ENCODE measurements at places on chromosomes 2 and 18. TPM values are rescaled to one million over a fixed set of nuclear protein-coding genes. Genes with fewer than 3 reads are reported as not detected.
A peak's percentile ranks its signal among the peaks of the same experiment; 100 is the strongest.

DNA sequence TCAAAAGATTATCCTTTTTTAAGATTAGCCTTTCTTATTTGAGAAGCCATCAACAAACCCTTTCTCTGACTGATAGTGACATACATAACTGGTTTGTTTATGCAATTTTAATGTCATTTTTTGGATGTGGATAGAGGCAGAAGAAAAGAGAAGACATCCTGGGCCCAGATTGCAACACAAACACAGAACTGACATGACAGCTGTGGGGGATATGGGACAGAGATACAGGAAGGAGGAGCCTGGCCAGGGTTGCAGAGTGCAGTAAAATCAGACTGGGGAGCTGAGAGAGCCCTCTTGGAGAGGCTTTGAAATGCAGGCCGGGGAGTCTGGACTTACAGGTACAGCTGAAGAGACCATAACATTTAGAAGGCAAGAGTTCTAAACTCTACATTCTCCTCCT is 65.1 kb downstream of the SIGLEC15 start:
- no peak overlapping the region for H3K4me3 ChIP-seq
- peaks cover 30% of the 10 kb centered on the region for H3K36me3 ChIP-seq
- no peak overlapping the region for H3K27ac ChIP-seq
- H3K4me1 ChIP-seq, result no peaks in the 10 kb centered on the region
- no peaks in the 10 kb centered on the region for H3K27me3 ChIP-seq

DNA sequence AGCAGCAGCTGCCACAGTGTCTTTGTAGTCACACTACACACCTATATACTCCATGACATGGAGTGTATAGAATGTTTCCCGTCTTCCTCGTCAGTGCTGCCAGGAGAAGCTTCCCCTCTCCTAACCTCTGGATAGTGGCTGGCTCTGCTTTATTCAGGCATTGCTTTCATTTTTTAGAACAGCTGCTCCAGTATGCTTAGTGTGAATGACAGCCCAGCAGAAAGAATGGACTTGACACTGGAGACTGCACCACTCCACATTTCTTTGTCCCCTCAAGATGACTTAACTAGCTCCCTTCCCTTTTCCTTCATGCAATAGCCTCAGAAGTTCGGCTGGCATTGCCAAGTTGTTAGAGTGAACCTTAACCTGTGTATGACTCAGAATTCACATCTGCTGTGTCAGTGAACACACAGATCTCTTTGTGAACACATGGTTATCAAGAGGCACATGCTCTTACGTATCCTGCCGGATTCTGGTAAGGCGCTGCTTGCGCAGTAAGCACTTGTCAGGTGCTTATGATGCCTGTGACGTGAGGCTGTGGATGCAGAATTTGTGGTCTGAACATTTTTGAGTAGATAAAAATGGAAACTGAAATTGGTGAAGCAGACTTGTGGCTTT is 73.9 kb downstream of the NEDD4L start:
- no peak overlapping the region for H3K27ac ChIP-seq
- no peaks in the 10 kb centered on the region for H3K27me3 ChIP-seq
- no peak for DNase-seq
- H3K4me1 ChIP-seq, result peaks cover 8% of the 10 kb centered on the region
- no peaks in the 10 kb centered on the region for H3K36me3 ChIP-seq

DNA sequence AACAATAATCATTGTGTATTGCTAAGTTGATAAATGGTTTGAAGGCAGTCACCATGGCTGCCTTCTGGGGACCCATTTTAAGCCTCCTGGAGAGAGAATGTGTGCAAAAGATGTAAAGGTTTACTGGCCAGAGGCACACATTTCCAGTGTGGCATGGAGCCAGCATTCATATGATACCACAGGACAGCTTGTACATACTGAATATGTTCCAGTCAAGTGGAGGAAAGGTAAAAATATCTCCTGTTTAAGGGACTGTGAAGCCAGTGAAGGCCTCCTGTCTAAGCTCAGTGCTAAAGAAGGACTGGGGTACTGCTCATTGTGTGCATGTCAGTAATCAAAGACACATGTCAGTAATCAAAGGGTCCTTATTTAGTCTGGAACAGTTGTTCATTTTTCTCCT is 119.2 kb downstream of the BABAM2 start:
- H3K4me1 ChIP-seq, result peaks cover 3% of the 10 kb centered on the region
- peaks cover 4% of the 10 kb centered on the region for H3K36me3 ChIP-seq
- H3K27me3 ChIP-seq, result no peaks in the 10 kb centered on the region
- DNase-seq, result no peak
- H3K27ac ChIP-seq, result no peak overlapping the region
- H3K4me3 ChIP-seq, result no peak overlapping the region

DNA sequence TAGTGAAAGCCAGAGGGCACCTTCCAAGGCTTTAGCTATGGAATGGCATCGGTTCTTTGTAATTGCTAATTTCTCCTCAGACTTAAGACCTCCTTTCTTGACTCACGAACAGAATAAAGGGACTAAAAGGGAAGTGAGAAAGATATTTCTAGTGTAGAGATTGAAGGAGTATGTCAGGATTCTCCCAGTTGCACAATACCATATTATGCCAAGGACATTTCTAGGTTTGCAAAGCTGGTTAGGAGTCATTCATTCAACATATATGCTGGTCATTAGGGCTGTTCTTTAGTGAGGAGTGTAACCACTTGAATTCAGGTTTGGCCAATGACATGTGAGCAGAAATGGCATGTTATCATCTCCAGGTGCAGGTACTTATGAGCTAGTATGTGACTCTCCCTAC is 7.4 kb downstream of the REEP1 start:
- H3K4me1 ChIP-seq, result no peaks in the 10 kb centered on the region
- DNase-seq, result no peak
- H3K36me3 ChIP-seq, result no peaks in the 10 kb centered on the region
- peaks cover 59% of the 10 kb centered on the region for H3K27me3 ChIP-seq
- H3K4me3 ChIP-seq, result no peak overlapping the region

DNA sequence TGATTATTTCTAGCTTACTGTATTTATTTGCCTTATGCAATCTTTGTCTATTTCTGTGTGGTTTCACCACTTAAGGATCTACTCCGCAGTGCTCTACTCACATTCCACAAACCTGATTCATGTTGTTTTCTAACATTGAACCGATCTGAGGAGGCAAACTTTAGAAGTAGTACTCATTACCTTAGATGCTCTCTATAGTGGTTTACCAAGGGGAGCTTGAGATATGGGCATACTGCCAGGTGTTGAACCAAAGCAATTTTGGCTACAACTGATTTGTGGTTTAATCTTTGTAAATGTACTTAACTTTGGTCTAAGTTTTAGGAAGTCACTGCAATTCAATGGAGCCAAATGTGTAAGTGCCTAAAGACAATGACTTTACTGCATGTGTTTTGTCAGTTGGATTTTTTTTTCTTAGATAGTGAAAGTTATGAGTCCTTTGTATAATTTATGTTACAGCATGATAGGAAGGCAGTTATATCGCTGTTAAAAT is 50.1 kb downstream of the MAP2 start:
- H3K36me3 ChIP-seq, result no peaks in the 10 kb centered on the region
- no peaks in the 10 kb centered on the region for H3K4me1 ChIP-seq
- DNase-seq, result no peak
- no peak overlapping the region for H3K27ac ChIP-seq
- no peaks in the 10 kb centered on the region for H3K27me3 ChIP-seq

DNA sequence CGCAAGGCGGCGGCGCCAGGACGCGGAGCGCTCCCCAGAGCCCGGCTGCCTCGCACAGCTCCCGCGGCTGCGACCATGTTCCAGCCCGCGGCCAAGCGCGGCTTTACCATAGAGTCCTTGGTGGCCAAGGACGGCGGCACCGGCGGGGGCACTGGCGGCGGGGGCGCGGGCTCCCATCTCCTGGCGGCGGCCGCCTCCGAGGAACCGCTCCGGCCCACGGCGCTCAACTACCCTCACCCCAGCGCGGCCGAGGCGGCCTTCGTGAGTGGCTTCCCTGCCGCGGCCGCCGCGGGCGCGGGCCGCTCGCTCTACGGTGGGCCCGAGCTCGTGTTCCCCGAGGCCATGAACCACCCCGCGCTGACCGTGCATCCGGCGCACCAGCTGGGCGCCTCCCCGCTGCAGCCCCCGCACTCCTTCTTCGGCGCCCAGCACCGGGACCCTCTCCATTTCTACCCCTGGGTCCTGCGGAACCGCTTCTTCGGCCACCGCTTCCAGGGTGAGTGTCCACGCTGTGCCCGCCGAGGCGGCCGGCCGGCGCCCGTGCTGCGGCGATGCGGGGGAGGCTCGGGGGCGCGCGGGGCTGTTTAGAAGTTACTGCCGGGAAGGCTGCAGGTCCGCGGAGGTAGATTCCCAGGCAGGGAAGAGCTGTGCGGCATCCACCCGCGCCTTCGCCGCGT is 696 bp downstream of the EMX1 start:
- H3K4me1 ChIP-seq, result peaks cover 36% of the 10 kb centered on the region
- no peak for DNase-seq

DNA sequence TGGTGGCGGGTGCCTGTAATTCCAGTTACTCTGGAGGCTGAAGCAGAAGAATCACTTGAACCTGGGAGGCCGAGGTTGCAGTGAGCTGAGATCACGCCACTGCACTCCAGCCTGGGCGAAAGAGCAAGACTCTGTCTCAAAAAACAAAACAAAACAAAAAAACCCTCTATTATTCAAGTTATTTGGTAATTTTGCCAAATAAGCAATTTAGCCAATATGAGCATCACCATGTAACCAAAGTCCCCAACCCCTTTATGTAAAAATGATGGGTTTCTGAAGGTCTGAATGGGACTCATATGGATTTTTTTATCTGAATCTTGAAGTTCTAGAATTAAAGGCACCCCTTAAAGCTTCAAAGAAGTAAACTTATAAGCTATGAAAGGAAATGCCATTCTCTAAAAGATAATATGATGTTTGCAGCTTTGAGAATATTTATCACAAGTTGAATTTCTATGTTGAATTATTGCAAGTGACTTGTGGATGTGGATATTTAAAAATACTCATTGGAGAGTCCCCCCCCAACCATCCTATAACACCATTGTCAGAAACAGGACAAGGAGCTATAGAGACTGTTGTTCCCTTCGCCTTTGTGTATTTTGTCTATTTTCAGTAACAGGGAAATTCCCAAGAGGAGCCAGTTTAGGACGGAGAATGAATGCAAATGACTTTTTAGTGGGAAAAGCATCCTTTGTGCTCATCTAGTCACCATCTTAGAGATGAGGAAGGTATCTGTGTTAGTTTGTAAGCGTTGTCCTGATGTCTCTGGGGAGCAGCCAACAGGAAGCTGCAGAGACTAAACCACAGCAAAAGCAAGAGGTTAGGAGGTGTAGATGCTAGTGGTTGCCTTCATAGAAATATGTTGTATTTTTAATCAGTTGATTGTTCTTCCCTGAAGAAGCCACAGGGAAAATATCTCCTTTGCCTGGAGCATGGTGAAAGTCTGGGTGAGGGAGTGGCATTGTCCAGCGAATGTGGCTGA is 68.3 kb downstream of the TET3 start:
- H3K4me1 ChIP-seq, result peaks cover 34% of the 10 kb centered on the region
- H3K36me3 ChIP-seq, result peaks cover 16% of the 10 kb centered on the region
- no peak for DNase-seq

GRCh38 chr2:85324639-85325465 is 2.9 kb downstream of the TGOLN2 start:
- H3K36me3 ChIP-seq, result peaks cover 24% of the 10 kb centered on the region
- H3K4me1 ChIP-seq, result peaks cover 86% of the 10 kb centered on the region
- H3K4me3 ChIP-seq, result peak overlapping the region; percentile 95
- H3K27ac ChIP-seq, result no peak overlapping the region
- no peak for DNase-seq

DNA sequence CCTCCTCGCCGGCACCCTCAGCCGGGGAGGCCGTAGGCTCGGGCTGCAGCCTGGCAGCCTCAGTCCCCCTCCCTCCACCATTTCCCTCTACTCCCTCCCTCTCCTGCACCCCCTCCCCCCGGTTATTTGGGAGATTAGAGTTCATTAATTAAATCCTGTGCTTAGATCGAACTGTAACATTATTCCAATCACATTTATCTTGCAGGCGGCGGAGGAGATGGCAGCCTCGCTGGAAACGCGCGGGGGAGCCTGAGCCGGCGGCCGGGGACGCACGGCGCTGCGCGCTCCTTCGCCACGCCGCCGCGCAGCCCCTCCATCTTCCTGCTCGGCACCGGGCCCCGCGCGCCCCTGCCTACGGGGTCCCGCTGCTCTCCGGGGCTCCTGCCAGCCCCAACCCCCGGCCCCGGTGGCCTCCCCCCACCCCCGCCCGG is at the start of gene ST8SIA3:
TSS of gene ST8SIA3 (plus strand) at position 287 of the 431 bp plus-strand sequence. CDS start 290 bp downstream, outside the sequence.
- H3K27me3 ChIP-seq, result peaks cover 82% of the 10 kb centered on the region
- H3K27ac ChIP-seq, result no peak within 1 kb of the TSS
- peak within 1 kb of the TSS; percentile 68 for H3K4me3 ChIP-seq
- H3K36me3 ChIP-seq, result peaks cover 12% of the 10 kb centered on the region

GRCh38 chr2:171287611-171288010 is 126.9 kb upstream of the TLK1 start:
- no peak for DNase-seq
- peaks cover 9% of the 10 kb centered on the region for H3K36me3 ChIP-seq
- no peak overlapping the region for H3K4me3 ChIP-seq

- H3K4me3 ChIP-seq, result peak overlapping the region; percentile 17
- peaks cover 19% of the 10 kb centered on the region for H3K4me1 ChIP-seq
- H3K27ac ChIP-seq, result no peak overlapping the region
- H3K27me3 ChIP-seq, result peaks cover 8% of the 10 kb centered on the region
- H3K36me3 ChIP-seq, result no peaks in the 10 kb centered on the region
Observed at GRCh38 chr2:231196592-231196991, 1.8 kb upstream of the ARMC9 start.

GRCh38 chr18:14937271-14937670 is 189.3 kb downstream of the ANKRD30B start:
- no peaks in the 10 kb centered on the region for H3K4me1 ChIP-seq
- DNase-seq, result no peak
- H3K4me3 ChIP-seq, result no peak overlapping the region
- no peaks in the 10 kb centered on the region for H3K36me3 ChIP-seq

- H3K36me3 ChIP-seq, result no peaks in the 10 kb centered on the region
- peaks cover 49% of the 10 kb centered on the region for H3K4me1 ChIP-seq
- no peaks in the 10 kb centered on the region for H3K27me3 ChIP-seq
- no peak for DNase-seq
- peak overlapping the region; percentile 18 for H3K27ac ChIP-seq
Observed at GRCh38 chr18:35157181-35157580, 83.7 kb upstream of the ZNF397 start.

GRCh38 chr2:72027426-72028161 is 120.1 kb downstream of the CYP26B1 start:
- no peaks in the 10 kb centered on the region for H3K4me1 ChIP-seq
- no peak overlapping the region for H3K27ac ChIP-seq
- peaks cover 15% of the 10 kb centered on the region for H3K27me3 ChIP-seq
- H3K36me3 ChIP-seq, result no peaks in the 10 kb centered on the region

GRCh38 chr2:17303521-17303920 is 214.7 kb downstream of the RAD51AP2 start:
- no peak overlapping the region for H3K27ac ChIP-seq
- no peaks in the 10 kb centered on the region for H3K36me3 ChIP-seq
- no peak overlapping the region for H3K4me3 ChIP-seq
- DNase-seq, result no peak

Gene ANKRD29
- polyA plus RNA-seq, result not detected

Gene NUP35
- polyA plus RNA-seq, result 9.8 TPM

Gene FBXO41
- not detected for polyA plus RNA-seq

Gene ABCG8
- polyA plus RNA-seq, result not detected

Gene VAMP5
- polyA plus RNA-seq, result 68.5 TPM

Gene SERPINB10
- polyA plus RNA-seq, result not detected

Measured in naive B cell (primary cell).